ENCODE measurements at places on chromosomes 6 and 20.

DNA sequence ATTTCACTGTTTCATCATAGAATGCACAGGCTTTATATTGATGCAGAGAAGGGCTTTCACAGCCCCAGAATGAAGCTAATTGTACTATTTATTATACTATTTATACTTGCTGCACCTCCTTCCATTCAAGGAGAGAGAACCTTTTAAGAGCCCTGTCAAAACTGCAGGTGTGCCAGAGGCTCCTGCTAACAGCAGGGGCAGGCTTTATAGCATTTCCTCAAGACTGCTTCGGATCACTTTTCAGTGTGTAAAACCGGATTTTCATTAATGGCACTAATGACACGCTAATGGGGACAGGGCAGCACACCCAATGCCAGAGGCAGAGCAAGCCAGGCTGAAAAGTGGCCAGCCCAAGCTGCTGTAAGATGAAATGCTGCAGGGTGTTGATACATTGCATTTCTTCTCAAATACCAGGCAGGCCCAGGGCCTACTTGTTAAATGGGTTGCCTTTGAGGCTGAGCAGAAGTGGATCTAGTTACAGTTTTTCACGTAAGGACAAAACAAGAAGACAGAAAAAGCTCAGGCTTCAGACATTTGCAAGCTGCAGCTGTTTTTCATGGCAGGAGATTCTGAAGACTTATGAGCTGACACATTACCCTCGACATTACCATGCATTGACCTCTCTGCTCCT is 487.7 kb upstream of the BTBD3 start:
- DNase-seq: no peak

GRCh38 chr6:144033816-144034735 is 26.0 kb upstream of the PLAGL1 start:
- no peak for DNase-seq

DNA sequence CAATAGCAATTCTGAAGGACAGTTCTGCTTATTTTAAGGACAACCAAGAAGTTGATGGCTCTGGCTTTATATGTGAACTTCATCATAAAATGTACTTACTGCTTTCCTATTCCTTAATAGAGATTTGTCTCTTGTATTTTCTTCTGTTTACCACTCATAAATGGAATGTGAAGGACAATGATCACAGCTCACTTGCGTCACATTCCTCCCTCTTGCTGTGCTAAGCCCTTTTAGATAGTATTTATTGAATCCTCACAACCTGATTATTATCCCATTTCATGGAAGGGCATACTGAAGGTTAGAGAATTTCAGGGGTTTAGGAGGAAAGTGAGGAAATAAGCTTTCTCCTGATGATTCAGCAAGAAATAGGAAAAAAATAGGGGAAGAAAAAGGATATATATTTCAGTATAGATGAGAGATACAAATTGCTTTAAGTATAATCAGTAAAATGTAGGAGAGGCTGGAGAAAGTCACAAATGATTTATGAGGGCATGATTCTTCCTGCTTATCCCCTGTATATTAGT is 132.9 kb downstream of the AIG1 start:
- DNase-seq: no peak

GRCh38 chr6:25488156-25488555 is 163.9 kb upstream of the SCGN start:
- no peak for DNase-seq

DNA sequence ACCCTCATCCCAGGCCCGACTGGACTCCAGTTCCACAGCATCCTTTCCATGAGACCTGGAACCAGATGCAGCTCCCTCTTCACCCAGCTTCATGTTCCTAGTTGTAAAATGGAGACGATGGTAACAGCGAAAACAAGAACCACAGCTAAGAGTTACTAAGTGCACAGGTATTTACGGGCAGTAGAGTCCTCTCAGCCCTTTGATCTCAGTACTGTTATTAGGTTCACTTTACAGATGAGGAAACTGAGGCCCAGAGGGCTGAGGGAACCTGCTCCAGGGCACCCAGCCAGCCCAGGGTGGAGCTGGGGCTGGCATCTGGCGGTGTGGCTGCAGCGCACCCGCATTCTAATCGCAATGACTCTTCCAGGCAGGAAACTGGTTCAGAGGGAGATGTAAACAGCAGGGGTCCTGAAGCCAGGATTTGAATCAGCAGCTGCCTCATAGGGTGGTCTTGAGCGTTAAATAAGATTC is 858 bp downstream of the BCAS1 start:
- no peak for DNase-seq

- no peak for DNase-seq
Observed at GRCh38 chr6:12350644-12351170, 60.5 kb downstream of the EDN1 start.

GRCh38 chr6:170199716-170200115 is 91.2 kb downstream of the DLL1 start:
- DNase-seq: peak; percentile 4

DNA sequence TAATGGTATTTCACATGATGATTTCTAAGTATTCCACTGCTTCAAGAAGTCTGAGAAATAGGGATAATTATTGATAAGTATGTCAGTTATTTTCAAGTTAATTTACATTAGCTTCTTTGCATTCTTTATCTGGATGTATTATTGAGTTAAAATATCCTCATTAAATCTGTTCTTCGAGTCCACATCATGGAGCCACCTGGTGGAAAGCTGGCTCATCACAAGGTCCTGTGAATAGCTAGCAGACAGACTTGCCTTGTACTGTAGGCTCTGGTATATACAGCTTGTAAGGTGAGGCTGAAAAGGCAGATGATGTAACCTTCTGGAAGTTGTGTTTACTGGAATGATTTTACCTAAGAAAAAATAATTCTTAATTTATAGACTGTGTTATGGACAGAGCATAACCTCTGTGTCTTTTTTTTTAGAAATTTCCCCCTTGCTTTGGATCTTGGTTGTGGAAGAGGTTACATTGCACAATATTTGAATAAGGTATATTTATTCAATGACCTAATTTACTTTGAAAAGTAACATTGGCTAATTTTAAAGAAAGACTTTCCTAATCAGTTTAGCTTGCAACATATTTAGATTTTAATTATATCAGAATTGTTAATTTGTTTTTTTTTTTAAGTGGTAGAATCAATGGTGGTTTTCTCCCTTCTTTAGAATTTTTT is 3.5 kb downstream of the NDUFAF5 start:
- DNase-seq: peak; percentile 59

DNA sequence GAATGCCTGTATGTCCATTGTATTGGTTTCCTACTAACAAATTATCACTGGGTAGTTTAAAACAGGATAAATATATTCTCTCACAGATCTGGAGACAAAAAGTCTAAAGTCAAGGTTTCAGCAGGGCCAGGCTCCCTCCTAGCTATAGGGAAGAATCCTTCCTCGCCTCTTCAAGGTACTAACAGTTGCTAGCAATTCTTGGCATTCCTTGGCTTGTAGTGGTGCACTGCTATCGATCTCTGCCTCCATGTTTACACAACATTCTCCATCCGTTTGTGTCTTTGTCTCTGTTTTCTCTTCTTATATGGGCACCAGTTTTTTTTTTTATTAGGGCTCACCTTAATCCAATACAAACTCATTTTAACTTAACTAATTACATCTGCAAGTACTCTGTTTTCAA is 48.9 kb downstream of the OR2B6 start:
- DNase-seq: no peak

- DNase-seq: peak; percentile 65
Observed at GRCh38 chr6:44226368-44227147, 3.2 kb downstream of the SLC29A1 start.

GRCh38 chr6:89250239-89250638 is 33.1 kb upstream of the GABRR1 start:
- DNase-seq: no peak

All from femur (tissue), 1 donor.